Gastroesophageal sphincter (tissue), 4 donors: ENCODE measurements at places on chromosomes 16 and 17.

GRCh38 chr17:70187383-70187782, 18.1 kb downstream of the KCNJ2 start:
- no peak overlapping the region for H3K4me3 ChIP-seq
- no peaks in the 10 kb centered on the region for H3K27me3 ChIP-seq
- H3K27ac ChIP-seq = no peak overlapping the region
- no peak for ATAC-seq
- no peaks in the 10 kb centered on the region for H3K4me1 ChIP-seq
- no peaks in the 10 kb centered on the region for H3K36me3 ChIP-seq

GRCh38 chr16:68074850-68075555, 10.2 kb upstream of the NFATC3 start:
- no peaks in the 10 kb centered on the region for H3K4me1 ChIP-seq
- H3K4me3 ChIP-seq = no peak overlapping the region
- no peaks in the 10 kb centered on the region for H3K36me3 ChIP-seq
- no peak for ATAC-seq
- no peak overlapping the region for H3K27ac ChIP-seq
- no peaks in the 10 kb centered on the region for H3K27me3 ChIP-seq

- no peak overlapping the region for H3K27ac ChIP-seq
- H3K36me3 ChIP-seq = peaks cover 23% of the 10 kb centered on the region
- ATAC-seq = no peak
- no peaks in the 10 kb centered on the region for H3K27me3 ChIP-seq
- no peak overlapping the region for H3K4me3 ChIP-seq
- peaks cover 32% of the 10 kb centered on the region for H3K4me1 ChIP-seq
Measured at GRCh38 chr17:2194889-2195335, 108.7 kb downstream of the SMG6 start.

DNA sequence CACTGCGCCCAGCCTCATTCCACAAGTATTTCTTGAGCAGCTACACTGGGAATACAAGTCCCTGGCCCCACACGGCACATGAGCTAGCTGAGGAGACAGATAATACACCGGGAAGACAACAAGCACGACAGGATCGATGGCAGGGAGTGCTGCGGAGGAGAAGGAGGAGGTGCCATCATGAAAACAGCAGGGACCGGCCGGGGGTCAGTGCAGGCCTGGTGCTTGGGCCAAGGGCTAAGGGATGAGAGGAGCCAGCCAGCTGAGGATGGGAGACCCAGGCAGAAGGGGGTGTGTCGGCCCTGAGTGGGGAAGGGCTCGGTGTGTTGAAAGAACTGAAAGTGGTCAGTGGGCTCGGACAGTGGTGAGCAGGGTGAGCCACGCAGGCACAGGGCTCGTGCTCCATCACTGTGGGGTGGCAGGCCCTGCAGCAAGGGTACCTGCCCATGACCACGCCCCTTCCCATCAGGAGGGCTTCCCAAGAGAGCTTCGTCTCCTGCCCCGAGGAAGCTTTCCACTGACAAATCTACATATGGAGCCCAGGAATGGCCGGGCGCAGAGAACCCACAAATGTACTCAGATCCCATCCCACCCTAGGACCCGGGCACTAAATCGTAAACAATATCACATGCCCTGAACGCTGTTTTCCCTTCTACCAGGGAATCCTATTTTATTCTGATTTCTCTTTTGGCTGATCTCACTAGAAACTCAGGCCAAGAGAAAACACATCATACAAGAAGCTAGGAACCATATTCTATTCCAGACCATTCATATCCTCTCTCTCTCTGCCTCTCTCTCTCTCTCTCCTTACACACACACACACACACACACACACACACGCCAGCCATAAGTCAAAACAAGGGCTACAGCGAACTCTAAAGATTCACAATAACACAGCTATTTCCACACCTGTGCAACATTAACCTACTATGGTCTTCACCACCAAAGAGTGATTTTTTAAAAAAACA, 50.7 kb upstream of the TNRC6C start:
- no peak overlapping the region for H3K27ac ChIP-seq
- no peak for ATAC-seq
- no peaks in the 10 kb centered on the region for H3K36me3 ChIP-seq
- H3K27me3 ChIP-seq = peaks cover 19% of the 10 kb centered on the region
- no peaks in the 10 kb centered on the region for H3K4me1 ChIP-seq
- H3K4me3 ChIP-seq = no peak overlapping the region

GRCh38 chr16:82874271-82874670, 247.5 kb downstream of the CDH13 start:
- H3K36me3 ChIP-seq = no peaks in the 10 kb centered on the region
- no peak overlapping the region for H3K4me3 ChIP-seq
- no peak for ATAC-seq
